Muscle of arm (tissue), 14 donors: ENCODE measurements at places on chromosomes 1 and 21. TPM values are rescaled to one million over a fixed set of nuclear protein-coding genes. Genes with fewer than 3 reads are reported as not detected.

- no peak for DNase-seq
Observed at GRCh38 chr1:119680723-119681122, 31.0 kb upstream of the PHGDH start.

DNA sequence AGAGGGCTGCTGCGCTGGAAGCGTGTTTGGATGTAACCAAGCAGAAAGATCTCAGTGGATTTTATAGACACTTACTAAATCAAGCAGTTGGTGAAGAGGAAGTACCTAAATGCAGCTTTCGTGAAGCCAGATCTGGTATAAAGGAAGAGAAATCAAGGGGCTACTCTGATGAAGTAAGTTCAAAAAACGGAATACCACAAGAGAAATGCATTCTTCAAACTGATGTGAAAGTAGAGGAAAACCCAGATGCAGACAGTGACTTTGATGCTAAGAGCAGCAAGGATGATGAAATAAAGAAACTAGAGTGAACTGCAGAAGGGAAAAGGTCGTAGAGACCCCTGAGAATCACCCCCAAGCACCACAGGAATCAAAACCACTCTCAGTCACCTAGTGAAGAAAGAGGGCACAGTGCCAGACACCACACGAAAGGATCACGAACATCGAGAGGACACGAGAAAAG lies 40.8 kb upstream of the NEXN start:
- no peak for DNase-seq

DNA sequence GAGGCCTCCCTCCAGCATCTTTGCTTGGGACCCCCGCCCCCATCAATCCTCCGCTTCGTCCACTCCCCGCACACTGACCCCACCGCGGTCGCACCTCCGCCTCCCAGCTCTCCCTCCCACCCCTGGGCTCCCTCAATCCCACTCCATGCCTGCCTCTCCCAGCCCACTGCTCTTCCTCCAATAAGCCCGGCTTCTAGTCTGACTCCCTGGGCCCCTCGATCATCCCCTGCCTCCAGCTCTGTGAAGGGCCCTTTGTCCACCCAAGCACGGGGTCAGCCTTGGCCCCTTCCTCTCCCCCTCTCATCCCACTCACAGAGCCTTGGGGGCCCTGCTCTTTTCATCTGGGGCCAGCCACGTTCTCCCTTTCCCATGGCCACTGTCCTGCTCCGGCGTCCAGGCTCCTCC lies 1.5 kb upstream of the TMEM200B start:
- DNase-seq = no peak

- DNase-seq = no peak
Observed at GRCh38 chr1:160726114-160726497, 12.9 kb upstream of the SLAMF7 start.

- DNase-seq = no peak
Observed at GRCh38 chr1:113792986-113793385, 19.3 kb downstream of the RSBN1 start.

GRCh38 chr1:208600456-208601190 lies 356.4 kb upstream of the PLXNA2 start:
- DNase-seq = no peak

The PARS2 gene
- polyA plus RNA-seq = 5.0 TPM

The FAM72C gene
- polyA plus RNA-seq = 1.7 TPM

- no peak for DNase-seq
Observed at GRCh38 chr1:115201598-115201997, 112.3 kb upstream of the TSPAN2 start.

The RIIAD1 gene
- 1.4 TPM for polyA plus RNA-seq
